ENCODE measurements at places on chromosomes 7 and 10. TPM values are rescaled to one million over a fixed set of nuclear protein-coding genes. Genes with fewer than 3 reads are reported as not detected.
A peak's percentile ranks its signal among the peaks of the same experiment; 100 is the strongest.

GRCh38 chr7:42549866-42550485 is 313.0 kb upstream of the GLI3 start:
- no peak for DNase-seq

DNA sequence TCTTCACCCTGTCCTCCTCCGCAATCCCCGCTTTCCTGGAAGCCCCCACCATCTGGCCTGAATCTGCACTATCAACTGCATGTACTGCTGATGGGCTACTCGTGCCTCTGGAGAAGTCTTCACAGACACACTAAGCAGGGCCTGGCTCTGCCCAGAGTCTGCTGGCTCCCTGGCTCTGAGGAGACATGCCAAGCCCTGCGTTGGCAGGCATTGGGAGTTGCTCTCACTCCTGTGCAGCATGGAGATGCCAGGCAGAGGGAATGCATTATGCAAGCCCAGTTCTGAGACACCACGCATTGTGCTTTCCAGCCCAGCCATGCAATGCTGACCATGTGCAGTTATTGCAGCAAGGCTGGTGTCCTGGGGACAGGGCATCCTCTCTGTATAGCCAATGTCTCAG is 314.6 kb downstream of the CXCL12 start:
- no peak for DNase-seq

DNA sequence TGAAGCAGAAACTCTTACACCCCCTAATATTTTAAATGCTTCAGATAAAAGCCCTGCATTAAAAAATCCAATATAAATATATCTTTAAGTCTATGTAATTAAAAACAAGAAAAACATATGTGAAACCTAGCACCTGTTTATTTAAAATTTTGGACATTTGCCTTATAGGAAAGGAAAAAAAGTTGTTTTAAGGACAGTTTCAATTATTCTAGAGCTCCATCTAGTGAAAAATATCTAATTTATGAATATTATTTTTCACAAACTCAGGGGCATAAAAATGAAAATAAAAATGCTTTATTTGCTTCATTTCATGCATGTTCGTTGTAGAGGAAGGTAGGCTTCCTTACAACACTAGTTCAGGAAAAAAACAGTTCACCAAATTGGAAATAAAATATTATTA is 26.1 kb downstream of the ENKUR start:
- no peak for DNase-seq

DNA sequence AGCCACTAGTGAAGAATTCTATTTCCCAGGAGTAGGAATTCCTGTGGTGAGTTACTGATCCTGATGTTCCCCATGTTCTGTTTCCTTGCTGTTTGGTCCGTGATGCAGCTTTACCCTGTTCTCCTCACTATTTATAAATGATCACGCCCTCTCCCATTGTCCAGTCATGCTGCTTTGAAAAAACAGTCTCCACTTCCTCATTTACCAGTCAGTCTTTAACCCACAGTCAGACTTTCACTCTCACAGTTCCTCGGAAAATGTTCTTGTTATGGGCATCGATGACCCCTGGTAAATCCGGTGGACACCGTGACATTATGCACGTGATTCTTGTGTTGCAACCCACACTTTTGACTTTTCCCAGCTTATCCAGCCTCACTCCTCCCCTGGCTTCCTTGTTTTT is 14.4 kb downstream of the SCIN start:
- DNase-seq = no peak

The EVX1 gene
- not detected for total RNA-seq

GRCh38 chr10:129759214-129760002 is 204.7 kb downstream of the EBF3 start:
- no peak for DNase-seq

The DGKB gene
- total RNA-seq = not detected

GRCh38 chr7:158778471-158778870 is 50.8 kb downstream of the ESYT2 start:
- DNase-seq = no peak

DNA sequence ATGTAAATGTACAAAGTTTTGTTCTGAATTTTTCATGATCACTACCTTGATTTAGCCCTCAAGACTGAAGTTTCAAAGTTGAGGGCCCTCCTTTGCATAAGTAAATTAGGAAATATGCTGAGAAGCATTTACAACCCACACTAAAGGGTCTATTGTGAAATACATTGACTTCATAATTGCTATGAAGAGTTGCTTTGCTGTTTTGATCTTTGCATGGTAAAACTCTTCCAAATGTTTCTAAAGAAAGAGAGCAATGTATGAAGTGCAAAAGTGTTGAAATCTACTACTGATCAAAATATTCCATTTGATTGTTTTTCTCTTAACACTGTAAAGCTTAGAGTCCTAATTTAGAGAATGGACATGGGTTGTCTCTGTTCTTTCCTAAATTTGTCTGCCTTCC is 77.2 kb downstream of the C7orf25 start:
- DNase-seq = no peak

DNA sequence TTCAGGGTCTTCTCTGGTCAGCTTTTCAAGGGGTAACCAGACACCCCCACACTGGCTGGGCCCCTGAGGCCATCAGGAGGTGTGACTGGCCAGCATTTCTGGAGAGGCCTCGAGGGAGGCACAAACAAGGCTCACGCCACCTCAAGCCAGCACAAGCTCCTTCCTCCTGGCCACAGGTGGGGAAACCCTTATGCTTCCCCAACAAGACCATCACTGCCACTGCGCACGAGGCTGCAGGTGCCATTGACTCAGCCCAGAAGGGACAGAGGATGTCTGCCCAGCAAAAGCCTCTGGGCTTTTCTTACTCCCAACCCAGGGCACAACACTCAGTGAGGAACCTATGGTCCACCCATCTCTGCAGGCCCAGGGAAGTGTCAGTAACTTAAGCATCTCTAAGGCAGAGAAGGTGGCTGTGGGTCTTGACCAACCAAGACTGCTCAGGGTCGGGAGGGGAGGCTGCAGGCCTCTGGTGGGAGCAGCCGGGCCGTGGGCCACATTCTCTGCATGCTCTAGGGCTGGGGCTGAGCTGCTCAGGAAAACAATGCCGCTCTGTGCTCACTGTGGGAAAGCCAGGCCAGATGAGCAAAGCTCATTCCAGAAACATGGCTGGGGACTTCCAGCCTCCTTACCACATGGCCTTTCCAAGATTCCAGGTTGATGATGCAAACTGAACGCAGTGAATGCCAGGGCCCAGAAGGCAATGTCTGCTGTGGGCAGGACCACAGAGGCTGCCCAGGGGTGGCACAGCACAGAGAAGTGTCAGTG is 24.2 kb upstream of the RASSF4 start:
- peak; percentile 79 for DNase-seq

- no peak for DNase-seq
These were observed 114.1 kb downstream of the VIPR2 start for GRCh38 chr7:159030490-159031134.

DNA sequence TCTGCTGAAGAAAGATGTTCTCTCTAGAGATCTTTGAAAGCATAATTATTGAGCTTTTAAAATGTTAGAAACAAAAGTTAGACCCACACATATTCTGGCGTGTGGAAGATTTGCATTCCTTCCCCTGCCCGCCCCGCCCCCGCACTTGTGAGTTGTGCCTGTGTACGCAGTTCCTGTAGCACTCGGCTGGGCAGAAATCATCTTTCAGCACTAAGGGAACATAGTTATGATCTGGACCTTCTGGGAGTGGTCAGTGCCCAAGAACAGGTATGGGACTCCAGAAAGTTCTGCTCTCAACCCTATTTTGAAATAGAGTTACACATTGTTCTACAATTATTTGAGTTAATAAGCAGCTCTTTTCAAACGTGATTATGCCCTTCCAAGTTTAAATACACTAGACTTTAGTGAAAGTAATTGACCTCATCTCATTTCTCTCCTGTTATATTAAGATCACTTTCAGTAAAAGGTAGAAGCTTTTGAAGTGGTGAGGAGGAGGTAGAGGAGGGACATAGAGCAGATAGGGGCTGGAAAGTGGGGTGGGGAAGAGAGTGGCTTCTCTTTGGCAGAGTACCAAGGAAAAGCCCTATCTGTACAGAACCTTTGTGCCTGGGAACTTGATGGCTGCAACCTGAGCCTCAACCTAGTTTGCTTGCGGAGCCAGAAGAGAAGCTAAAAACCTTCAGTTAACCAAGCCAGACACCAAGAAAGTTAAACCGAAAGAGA is 5.7 kb downstream of the BLVRA start:
- DNase-seq = no peak

- peak; percentile 9 for DNase-seq
These were observed 33.9 kb downstream of the EBLN1 start for GRCh38 chr10:22183771-22184461.

GRCh38 chr10:119406137-119406536 is 136.4 kb downstream of the RGS10 start:
- DNase-seq = no peak

- no peak for DNase-seq
These were observed 1288.0 kb upstream of the SORCS1 start for GRCh38 chr10:108452533-108452932.

DNA sequence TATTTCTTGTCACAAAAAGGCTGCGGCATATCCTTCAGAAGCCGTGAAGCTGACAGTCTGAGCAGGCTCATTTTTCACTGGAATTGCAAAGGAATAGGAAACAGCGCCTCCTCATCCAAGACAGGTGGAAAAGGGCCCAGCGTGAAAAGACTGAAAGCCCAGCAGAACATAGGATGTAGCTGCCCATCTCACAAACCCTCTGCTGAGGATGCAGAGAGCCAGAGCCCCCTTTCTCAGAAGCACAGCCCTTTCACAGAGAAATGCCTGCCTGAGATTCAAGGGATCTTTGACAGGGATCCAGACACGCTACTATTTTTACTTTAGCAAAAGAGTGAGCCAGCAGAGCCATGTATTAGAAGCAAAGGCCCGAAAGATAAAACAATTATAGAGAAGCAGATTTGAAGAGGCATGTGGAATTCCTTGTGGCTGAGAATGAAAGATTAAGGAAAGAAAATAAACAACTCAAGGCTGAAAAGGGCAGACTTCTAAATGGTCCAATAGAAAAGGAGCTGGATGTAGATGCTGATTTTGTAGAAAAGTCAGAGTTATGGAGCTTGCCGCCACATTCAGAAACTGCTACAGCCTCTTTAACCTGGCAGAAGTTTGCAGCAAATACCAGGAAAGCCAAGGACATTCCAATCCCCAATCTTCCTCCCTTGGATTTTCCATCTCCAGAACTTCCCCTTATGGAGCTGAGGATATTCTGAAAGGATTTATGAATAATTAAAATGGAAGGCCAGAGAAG is 36.9 kb downstream of the GDI2 start:
- DNase-seq = no peak
